ENCODE measurements at places on chromosomes 6 and 20. TPM values are rescaled to one million over a fixed set of nuclear protein-coding genes. Genes with fewer than 3 reads are reported as not detected.

DNA sequence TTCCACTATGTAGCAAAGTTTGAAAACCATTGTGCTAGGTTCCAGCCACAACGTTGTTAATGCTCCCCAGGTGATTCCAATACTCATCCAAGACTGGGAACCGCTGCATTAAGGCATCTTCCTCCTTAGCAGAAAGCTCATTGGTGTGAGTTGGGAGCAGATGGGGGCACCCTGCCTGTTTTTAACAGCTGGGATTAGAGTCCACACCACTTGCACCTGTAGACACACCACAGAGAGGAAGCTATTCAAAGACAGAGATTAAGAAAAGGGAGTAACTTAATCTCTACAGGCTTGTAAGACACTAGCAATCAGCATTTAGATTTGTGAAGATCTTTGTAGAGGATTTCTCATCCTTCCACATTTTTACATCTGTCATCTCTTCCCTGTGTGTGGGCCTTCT, 333.9 kb upstream of the SOX4 start:
- no peak for DNase-seq

DNA sequence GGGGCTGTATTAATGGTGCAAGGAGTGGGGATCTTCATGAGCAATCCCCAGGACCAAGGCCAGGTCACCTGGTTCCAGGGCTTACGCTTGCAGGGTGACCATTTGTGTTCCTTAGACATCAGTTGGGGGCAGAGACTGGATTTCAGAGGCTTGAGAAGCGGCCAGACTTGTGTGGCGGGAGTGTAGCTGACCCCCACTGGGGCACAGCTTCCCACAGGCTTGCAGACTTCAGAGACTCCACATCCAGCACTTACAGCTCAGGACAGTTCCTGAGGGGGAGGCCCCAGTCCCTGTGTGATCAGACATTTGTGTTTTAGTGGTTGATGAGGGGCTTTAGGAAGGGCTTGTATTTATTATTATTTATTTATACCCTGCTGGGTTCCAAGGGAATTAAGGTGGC, 15.3 kb downstream of the TJAP1 start:
- no peak for DNase-seq

DNA sequence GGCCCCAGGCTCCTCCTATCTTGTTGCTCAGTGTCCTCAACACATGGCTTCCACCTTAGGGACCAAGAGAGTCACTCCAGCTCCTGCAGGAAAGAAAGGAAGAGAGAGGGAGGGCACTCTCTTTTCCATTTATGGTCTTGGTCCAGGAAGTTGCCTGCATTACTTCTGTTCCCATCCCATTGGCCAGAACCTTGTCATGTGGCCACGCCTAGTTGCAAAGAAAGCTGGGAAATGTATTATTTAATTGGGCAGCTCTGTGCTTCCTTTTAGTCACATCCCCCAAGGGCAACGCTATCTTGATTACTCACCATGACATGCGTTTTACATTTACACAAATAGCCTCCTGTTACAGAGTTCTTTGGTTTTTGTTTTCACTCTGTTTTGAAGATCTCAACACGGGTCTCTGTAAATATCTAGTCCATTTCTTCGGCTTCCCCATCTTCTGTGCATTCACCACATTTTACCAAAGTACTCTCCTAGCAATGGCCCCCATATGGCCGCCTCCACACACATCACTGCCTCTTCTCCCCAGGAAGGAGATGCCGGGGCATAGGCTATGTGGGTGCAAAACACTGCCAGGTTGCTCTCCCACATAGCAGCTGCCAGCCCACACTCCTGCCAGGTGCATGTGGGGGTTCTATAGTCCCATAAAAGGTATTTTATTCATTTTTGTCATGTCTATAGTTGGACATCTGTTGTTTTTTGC, 35.7 kb upstream of the ZMYND8 start:
- DNase-seq: peak; percentile 37

GRCh38 chr20:37274851-37275524, 13.4 kb upstream of the GHRH start:
- DNase-seq: no peak

GRCh38 chr20:52899041-52899608, 73.0 kb upstream of the TSHZ2 start:
- DNase-seq: no peak

DNA sequence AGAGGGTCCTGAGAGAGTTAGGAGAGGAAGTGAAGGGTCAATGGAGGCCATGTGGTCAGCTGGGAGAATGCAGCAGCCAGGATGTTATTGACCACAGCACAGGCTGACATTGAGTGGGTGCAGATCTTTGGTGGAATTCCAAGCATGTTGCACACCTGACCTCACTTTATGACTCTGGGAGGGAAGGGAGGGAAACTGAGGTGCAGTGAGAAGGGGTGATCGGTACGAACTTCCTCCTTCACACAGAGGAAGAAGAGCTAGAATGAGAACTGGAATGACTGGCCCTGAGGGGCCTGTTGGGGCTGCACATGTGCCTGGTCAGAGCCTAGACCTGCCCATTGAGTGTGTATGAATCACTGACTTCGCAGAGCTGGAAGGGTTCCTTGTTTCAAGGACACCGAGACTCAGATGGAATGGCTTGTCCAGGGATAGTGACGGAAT, 9.8 kb downstream of the FAM83D start:
- no peak for DNase-seq

DNA sequence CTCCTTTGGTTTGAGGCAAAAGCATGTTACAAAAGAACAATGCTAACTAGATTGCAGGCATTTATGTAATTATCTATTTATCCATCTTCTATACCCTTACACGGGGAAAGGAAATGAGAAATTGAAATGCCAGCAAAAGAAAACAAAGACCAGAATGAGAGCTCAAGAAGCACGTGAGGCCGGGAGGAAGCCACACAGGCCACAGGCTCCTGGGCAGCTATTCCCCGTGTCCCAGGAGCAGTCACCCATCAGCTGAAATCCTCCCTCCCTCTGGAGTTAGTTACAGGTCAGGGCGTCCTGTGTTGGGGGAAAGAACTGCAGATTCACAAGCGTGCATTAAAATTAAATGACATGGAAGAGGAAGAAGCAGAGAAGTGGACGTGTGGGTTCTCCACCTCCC, 64.7 kb upstream of the RPS6KA2 start:
- no peak for DNase-seq

- DNase-seq: no peak
These were observed 11.9 kb upstream of the MAS1L start for GRCh38 chr6:29499704-29500103.

GRCh38 chr20:8007490-8007889, 12.1 kb downstream of the TMX4 start:
- DNase-seq: no peak

- peak; percentile 37 for DNase-seq
These were observed 57.4 kb downstream of the TMC2 start for GRCh38 chr20:2593756-2594155.

- DNase-seq: no peak
These were observed 34.7 kb downstream of the MAN1A1 start for GRCh38 chr6:119314885-119315272.

- no peak for DNase-seq
These were observed 79.4 kb upstream of the PRSS16 start for GRCh38 chr6:27168108-27168507.

DNA sequence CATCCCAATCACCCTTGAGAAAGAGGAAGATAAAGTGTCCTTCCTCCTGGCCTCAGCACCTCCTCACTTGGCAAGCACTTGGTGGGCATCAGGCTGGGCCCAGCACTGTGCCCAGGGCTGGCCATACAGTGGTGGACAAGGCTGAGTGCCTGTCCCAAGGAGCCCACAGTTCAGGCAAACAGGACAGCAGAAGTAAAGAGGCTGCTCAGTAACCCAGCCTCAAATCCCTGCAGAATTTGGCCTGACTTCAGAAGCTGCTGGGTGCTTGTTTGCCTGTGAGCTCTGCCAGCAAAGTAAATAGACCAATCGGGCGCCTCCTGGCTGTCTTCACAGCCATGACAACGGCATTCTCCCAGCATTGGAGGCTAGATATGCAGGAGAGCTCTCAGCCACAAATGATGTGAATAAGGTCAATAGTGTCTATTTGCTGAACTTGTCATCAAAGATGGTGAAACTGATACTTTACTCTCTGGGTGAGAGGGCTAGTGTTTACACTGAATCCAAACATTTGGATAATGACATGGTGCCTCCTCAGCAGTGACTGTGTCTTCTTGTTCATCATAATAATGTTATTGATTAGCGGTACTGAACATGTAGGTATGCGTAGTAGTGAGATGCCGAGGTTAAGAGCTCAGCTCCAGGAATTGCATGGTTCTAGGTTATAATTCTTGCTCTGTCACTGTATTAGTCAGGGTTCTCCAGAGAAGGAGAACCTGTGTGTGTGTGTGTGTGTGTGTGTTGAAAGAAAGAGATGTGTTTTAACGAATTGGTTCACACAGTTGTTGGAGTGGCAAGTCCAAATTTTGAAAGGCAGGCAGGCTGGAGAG, 36.9 kb upstream of the FANCE start:
- DNase-seq: peak; percentile 49

DNA sequence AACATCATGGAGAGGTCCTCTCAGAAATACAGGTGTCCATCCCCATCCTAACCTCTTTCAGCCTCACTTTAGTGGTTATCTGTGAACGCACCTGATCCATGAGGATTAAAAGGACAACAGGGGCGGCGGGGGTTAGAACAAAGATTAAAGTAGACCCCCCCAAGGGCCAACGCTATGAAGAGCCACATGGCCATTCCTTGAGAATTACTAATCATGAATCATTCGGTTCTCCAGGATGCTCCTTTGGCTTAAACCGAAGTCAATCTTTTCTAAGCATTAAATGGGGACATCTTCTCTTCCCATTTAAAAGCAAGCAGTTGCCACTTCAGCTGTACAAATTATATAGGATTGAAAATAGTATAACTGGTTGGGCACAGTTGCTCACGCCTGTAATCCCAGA, 212.4 kb downstream of the GMPR start:
- no peak for DNase-seq

- no peak for DNase-seq
These were observed 24.6 kb downstream of the FOXA2 start for GRCh38 chr20:22559711-22560318.

DNA sequence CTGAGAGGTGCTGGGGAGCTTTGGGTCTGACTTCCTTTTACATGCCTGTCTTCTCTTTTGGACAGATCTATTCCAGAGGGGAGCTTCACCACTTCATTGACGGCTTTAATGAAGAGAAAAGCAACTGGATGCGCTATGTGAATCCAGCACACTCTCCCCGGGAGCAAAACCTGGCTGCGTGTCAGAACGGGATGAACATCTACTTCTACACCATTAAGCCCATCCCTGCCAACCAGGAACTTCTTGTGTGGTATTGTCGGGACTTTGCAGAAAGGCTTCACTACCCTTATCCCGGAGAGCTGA, 13.1 kb downstream of the PRDM1 start:
- DNase-seq: no peak

GRCh38 chr6:133973109-133973971, 20.3 kb downstream of the TBPL1 start:
- no peak for DNase-seq

DNA sequence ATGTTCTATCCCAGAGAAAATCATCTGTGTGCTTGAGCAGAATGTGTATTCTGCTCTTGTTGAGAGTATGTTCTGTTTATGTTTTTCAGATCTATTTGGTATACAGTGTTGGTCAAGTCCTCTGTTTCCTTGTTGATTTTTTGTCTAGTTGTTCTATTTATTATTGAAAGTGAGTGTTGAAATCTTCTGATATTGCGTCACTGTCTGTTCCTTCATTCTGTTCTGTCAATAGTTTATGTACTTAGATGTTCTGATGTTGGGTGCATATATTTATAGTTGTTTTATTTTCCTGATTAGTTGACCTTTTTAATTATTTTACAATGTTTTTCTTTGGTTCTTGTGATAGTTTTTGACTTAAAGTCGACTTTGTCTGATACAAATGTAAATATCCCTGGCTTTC, 458.7 kb upstream of the HSF2 start:
- DNase-seq: no peak

The OR2H2 gene
- not detected for total RNA-seq

The TCF21 gene
- total RNA-seq: not detected

The IER3 gene
- total RNA-seq: 196 TPM

The REM1 gene
- total RNA-seq: not detected

The PEX3 gene
- 31.1 TPM for total RNA-seq

The ADGRF5 gene
- not detected for total RNA-seq

The ID4 gene
- not detected for total RNA-seq

The SLC26A8 gene
- not detected for total RNA-seq

The DEF6 gene
- total RNA-seq: 86.6 TPM

The PRDM13 gene
- not detected for total RNA-seq

The DEFB124 gene
- total RNA-seq: not detected

The CFB gene
- total RNA-seq: 0.96 TPM

All from activated CD4-positive, alpha-beta T cell treated with anti-CD3 and anti-CD28 coated beads for 36 hours (primary cell).